ENCODE measurements at places on chromosomes 1 and 21. TPM values are rescaled to one million over a fixed set of nuclear protein-coding genes. Genes with fewer than 3 reads are reported as not detected.

The DYNLT5 gene
- total RNA-seq = 1.4 TPM

The RAB42 gene
- 5.0 TPM for total RNA-seq

The ALPL gene
- total RNA-seq = 8.0 TPM

The CELA2A gene
- total RNA-seq = not detected

The DENND2C gene
- total RNA-seq = 8.8 TPM

The SLC44A3 gene
- total RNA-seq = 7.1 TPM
